ENCODE measurements at places on chromosomes 2 and 18.

DNA sequence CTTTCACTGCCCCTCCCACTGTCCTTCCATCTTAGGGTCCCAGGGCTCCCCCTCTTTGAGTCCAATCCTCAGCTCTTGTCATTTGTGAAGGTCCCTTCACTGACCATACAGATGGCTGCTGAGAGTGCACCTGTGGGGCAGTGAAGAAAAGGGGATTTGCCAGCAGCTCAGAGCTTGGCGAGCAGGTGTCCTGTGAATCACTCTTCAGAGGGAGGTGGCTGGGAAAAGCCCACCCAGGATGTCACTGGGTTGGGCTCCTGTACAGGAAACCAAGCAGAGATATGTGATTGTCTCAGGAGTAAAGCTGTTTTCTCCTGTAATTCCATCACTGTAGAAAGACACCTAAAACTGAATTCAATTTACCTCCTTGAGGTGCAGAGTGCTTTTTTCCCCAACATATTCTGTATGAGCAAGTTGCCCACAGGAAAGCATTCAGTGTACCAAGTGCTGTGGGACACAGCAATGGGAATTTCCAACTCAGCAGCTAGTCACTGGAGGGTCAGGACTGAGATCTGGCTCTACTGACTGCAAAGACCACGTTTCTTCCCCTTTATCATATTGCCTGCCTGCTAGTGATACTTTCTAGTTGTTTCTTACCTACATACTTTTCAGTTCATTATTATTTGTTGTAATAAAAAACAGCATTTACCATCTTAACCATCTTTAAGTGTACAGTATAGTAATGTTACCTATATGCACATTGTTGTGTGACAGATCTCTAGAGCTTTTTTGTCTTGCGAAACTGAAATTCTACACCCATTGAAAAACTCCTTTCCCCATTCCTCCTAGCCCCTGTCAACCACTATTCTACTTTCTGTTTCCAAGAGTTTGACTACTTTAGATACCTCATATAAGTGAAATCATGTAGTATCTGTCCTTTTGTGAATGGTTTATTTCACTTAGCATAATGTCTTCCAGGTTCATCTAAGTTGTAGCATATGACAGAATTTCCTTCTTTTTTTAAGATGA, 239.1 kb downstream of the TSN start:
- no peak for DNase-seq

- peak; percentile 71 for DNase-seq
These were observed 18.0 kb upstream of the FAP start for GRCh38 chr2:162261032-162261945.

DNA sequence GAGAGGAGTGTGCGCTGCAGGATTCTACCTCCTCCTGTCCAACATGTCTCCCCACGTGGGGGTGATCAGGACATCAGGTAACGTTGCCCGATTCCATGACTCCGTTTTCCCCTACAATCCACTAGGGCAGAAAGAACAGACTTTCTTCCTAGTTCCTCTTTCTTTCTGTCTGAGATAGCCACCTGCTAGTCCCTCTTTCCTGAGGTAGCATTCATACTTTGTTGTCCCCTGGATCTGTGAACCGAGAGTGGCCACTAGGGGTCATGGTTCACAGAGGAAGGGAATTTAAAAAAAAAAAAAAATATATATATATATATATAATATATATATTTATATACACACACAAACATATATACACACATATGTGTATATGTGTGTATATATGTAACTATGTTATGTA, 210.0 kb upstream of the ZNF521 start:
- DNase-seq = peak; percentile 7

DNA sequence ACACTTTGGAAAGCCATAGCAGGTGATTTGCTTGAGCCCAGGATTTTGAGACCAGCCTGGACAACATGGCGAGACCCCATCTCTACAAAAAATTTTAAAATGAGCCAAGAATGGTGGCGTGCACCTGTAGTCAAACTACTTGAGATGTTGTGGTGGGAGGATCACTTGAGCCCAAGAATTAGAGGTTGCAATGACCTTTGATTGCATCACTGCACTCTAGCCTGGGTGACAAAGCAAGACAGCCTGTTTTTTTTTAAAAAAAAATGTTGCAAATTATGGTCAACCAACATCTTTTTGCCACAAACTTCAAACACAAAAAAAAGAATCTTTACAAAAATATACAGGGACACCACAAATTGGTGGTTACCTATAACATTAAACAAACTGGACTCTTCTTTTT, 40.3 kb downstream of the MEX3C start:
- no peak for DNase-seq

- DNase-seq = peak; percentile 63
These were observed 20.7 kb upstream of the DNAH6 start for GRCh38 chr2:84495539-84496146.

GRCh38 chr18:56043641-56044061, 455.7 kb upstream of the TCF4 start:
- peak; percentile 30 for DNase-seq

DNA sequence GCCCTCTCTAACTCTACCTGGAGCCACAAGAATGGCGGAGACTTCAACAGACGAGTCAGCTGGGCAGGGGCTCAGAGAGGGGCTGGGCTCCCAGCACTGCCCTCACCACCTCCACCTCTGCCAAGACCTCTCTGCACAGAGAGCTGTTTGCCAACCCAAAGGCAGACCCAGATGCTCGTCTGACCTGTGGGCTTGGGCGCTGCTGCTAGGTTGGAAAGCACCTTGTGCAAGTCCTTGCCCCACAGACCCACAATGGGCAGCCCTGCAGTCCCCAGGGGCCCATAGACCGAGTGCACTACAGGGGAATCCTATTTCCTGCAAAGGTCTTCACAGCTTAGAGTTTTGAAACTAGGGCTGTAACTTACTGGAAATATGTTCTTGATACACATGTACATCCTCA, 13.3 kb downstream of the ACKR3 start:
- DNase-seq = no peak

DNA sequence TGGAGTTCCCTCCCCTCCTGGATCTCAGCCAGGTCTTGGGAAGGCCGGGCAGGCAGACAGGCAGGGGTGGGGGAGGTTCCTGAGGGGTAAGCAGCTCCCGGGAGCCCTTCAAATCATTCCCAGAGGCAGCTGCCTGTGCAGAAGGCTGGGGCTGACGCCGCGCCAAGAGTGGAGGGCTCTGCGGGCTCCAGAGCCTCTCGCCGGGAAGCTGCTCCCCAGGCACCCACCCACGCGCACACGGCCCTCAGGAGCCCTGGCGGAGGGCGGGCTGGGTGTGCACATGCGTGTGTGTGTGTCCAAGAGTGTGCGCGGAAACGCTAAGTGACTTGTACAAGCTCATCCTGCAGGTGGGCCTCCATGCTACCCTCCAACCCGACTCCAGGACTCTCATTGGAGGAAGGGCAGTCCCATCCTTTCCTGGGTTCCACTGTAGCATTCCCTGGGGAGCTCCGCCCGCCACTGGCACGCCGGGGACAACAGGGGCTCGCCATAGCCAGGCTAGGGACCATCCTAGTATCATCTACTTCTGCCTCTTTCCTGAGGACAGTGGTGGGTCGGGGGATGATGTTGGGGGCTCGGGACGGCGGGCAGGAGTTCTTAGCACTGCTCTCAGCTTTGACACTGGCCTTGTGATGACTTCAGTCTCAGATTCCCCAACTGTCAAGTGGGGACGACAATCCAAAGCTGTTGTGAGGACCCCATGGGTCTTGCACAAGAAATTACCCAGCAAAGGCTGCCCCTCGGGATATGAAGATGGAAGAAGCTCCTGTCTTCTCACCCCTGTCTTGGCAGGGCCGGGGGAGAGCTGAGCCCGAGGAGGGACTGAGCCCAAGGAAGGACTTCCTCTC, 50.3 kb downstream of the INHBB start:
- DNase-seq = peak; percentile 4

DNA sequence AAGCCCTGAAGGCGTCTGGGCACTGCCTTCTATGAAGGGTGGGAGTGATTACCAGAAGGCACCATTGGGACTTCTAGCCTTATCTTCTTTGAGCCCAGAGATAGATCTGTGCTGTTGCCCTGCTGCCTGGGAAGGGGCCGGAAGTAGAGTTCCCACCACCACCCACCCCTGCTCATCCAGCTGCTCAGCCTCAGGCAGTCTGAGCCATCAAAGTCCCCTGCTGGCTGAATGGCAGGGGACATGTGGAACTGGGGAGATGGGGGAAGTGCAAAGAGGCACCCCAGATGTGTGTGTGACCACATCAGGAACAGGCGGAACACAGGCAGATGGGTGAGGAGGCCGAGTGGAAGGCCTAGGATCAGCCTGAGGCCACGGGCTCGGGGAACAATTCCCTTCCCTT, 3.3 kb upstream of the WNT10A start:
- DNase-seq = no peak

DNA sequence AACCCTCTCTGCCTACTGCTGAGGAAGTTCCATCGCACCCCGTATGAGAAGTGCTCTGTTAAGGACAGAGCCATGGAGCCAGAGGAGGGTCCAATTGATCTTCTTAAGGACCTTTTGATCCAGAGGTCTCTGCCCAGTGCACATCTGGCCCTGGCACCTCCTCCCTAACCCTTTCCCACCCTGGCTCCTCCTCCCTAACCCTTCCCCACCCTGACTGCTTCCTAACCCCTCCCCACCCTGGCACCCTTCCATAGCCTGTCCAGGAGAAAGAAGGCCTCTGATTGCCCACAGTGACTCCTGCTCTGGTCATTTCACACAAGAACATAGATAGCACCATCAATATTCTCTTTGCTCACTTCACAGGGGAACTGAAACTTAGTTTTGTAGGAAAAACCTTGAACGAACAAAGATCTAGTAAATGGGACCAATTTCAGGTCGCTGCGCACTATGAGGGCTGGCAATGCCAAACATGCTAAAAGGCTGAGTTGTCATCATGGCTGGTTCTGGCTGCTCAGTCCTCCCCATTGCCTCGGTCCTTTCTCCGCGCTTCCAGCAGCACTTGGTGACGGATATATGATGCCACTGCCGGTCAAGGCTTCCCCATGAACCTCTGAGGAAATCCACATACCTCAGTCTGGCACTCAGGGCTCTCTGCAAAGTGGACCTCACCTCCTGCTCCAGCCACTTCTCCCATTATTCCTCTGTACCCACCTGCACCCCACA, 49.2 kb downstream of the PKDCC start:
- no peak for DNase-seq

DNA sequence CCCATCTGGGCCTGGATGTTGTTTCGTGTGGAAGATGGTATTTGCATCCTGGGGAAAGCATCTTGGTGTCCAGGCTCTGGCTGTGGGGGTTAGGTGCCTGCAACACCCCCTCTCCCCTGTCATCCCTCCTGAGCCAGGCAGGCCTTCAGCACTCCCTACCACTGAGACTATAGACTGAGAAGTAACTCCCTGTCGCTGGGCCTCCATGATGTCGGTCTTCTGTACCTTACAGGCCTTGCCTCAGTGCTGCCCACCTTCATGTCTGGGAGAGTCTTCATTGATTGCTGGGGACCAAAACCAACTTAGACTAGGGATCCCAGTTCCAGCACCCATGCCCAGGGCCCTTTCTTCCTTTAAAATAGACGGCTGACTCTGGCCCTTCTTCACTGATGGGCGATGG, 33.1 kb upstream of the DNMT3A start:
- DNase-seq = no peak

DNA sequence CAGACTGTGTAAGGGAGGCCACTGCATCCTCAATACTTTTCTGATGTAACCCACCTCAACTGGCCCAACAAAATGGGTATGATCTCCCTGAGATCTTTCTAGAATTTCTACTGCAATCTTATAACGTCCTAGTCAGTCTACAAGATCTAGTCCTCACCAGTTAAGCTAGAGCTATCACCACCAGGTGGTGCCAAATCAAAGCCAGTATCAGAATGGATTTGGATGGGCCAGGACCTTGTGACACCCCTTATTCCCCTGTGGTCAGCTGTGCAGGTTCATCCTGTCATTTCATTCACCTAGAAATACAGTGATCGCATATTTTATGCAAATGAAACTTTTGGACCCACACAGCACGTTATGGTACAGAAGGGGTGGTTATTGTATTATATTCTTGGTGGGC, 90.3 kb downstream of the OLA1 start:
- no peak for DNase-seq

DNA sequence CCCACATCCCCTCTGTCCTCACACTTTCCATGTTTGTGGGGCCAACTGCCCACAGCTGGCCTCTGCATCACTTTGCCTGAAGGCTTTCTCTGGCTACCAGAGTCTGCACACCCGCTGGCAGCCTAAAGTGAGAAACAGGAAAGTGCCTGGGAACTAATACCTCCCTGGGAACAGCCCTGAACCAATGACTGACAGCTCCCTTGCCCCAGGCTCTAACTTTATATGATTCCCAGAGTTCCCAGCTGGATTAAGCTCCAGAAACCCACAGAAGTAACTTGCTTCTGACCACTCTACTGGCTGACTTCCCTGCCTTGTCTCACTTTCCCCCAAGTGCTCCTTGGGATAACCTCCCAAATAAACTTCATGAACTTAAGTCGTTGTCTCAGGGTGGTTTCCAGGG, 159.6 kb upstream of the LMAN1 start:
- DNase-seq = no peak

GRCh38 chr2:231605607-231606091, 13.0 kb downstream of the TEX44 start:
- DNase-seq = no peak

DNA sequence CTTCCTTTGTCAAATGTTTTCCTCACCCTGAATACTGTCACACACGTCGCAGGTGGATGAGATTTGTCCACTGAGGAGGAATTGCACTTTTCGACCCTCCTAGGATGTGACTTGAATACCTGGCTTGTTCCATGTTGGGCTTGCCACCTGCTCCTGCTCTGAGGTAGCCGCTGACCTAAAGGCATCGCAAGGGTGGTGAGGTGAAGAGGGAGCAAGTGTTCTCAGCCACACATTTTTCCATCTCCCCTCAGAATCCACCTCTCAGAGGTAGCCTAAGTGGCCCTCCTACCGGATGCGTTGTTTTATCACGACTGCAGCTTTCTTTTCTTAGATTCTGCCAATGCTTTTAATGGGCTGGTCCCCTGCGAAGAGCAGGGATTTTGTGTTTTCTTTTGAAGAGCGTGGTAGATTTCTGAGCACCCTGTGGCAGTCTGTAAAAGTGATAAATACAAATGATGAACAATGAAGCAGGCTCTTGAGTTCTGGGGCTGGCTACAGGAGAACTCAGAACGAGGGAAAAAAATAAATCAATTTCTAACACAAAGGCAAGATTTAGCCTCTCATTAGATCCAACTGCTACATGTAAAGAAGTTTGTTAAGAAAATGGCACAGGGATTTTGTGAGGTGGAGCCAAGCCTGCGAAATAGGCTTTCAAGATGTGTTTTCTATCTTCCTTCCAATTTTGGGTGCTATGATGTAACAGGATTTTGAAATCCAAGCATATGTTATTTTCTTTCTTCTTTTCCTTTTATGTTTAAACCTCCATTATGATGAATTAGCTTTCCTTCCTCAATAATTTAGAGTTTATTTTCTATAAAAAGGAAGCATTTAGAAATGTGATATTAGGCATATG, 386.7 kb downstream of the TGIF1 start:
- no peak for DNase-seq

GRCh38 chr2:98895901-98896300, 40.1 kb downstream of the CRACDL start:
- DNase-seq = no peak

GRCh38 chr2:160402997-160403979, 90.3 kb downstream of the RBMS1 start:
- DNase-seq = peak; percentile 69
